ENCODE measurements at places on chromosomes 2 and 18.

GRCh38 chr18:3605954-3606443 is 156.0 kb downstream of the TGIF1 start:
- DNase-seq = peak; percentile 53

GRCh38 chr2:224029876-224030275 is 9.2 kb downstream of the SERPINE2 start:
- DNase-seq = no peak

DNA sequence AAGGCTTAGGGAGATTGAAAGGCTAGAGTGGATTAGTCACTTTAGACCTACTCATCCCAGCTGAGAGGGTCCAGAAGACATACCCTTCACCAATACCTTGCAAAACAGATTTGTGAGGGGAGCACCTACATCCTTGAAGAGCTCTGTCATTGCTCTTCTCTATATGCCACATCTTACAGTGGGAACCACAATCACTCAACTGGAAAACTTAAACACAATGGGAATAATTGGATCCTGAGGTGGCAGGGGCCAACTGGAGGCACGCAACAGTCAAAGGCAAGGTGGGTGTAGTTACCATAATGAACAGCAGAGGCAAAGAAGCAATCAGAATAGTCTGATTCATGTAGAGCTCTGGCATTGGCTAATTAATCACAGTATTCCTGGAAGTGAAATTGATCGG is 35.4 kb downstream of the PDE1A start:
- no peak for DNase-seq

GRCh38 chr2:51559026-51559425 is 527.1 kb upstream of the NRXN1 start:
- DNase-seq = no peak

DNA sequence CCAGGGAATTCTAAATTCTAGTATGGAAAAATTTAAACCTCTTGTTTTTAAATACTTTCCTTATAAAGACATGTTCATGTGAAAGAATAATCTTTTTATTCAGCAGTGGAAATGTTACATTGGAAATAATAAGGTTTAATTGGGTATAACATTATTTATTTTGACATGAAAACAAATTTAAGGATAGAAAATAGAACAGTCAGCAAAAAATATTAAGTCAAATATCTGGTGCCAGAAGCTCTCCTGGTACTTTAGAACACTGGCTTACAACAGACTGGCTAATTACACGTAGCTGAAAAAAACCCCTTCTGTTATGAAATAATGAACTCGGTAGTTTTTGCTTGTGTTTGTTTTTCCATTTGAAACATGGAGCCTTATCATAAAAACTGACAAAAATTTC is 447.9 kb downstream of the DSEL start:
- DNase-seq = no peak

Measured in kidney capillary endothelial cell (primary cell).